ENCODE measurements at places on chromosomes 1 and 21. TPM values are rescaled to one million over a fixed set of nuclear protein-coding genes. Genes with fewer than 3 reads are reported as not detected.
A peak's percentile ranks its signal among the peaks of the same experiment; 100 is the strongest.

The ST6GALNAC5 gene
- total RNA-seq: not detected

GRCh38 chr1:89610457-89611011, 22.4 kb upstream of the LRRC8C start:
- DNase-seq: peak; percentile 49

The LRRC39 gene
- 0.70 TPM for total RNA-seq

- DNase-seq: no peak
Measured at GRCh38 chr1:179168536-179168935, 60.9 kb downstream of the ABL2 start.

DNA sequence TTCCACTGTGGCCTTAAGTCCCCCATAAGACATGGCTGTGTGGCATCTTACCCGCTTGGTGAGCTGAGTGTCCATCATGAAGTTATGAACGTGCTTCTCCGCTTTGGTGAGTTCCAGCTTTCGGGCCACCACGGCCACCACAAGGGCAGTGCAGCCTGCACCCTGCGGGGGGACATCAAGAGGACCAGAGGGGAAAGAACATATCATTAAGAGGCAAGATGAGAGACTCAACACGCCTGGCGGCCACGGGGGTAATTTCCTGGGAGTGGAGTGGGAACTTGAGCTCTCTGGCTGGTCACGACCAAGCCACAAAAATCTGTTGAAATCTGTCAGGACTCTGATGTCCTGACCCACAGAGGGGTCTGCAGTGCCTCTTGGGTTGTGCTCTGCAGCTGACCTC, 117.9 kb upstream of the ADAR start:
- no peak for DNase-seq

DNA sequence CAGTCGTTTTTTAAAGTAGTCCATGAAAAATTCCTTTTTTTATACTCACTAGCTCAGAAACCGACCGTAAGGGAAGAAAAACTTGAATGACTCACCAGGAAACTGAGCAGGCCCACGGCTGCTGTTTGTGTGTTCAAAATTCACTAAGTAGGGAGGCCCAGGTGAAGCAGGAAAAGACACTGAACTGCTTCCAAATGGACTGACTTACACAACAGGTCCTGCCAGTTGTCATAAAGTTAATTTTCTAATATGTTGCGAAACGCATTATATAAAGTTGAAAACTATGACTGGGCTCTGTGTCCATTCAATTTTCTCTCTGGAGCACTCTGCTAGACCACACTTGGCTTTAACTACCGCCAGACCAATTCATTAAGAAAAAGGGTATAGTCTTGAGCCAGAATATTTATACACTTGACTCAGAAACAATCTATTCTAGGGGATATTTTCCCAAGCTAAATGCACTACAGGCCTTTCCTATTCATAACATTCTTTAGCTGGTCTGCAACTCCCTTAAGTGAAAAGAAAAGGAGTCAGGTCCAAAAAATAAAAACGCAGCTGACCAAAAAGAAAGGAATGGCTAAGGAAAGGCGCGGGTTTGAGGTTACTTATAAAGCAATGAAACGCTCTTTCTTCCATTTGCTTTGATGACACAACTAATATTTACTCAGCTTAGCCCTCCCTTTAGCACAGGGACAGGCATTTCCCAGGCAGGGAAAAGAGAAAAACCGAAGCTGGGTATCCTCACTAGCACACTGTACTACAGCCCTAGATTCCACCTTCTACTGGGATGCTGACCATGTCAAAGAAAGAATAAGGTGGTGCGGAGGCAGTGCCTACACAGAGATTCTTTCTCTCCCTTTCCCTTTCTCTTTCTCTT, 306.3 kb upstream of the ESRRG start:
- no peak for DNase-seq

The SLC37A1 gene
- total RNA-seq: 15.2 TPM
